ENCODE measurements at places on chromosomes 1 and 21.

DNA sequence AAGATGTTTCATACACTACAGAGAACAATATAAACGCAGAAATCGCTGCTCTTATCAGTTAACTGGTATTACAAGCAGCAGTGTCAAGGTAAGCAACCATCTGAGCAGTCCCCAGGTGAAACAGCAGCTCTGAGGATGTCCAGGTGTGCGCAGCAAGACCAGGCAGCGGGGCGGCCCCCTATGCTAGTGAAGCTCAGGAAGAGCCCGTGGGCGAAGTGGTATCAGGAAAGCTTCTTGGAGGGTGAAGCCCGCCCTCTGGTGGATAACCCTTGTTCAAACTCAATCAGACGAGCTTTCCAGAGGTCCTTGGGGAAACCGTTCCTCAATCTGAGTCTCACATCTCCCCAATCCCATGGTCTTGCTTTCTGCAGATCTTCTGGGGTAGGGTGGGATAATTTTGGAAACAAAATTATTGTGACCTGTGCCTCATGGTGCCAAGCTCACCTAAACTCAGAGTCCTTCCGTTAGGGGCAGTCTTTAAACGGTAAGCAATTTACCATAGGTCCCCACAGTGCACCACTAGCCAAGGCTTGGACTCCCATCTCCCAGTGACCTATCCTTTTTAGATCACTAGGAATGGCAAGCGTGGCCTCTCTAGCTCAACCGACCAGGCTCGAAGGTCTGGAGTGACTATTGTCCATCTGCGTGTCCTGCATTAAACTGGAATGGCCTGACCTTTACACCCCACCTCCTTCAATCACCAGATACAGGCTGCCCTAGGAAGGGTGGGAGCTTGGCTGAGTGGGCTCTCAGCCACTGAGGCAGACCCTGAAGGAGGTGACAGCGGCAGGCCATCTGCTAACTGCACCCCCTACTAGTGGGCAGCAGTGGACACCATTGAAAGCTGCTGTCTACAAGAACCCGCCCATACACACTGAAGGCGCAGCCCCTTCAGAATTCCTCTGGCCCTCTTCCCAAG is 13.6 kb upstream of the FAM110D start:
- peak; percentile 64 for DNase-seq

GRCh38 chr1:97999320-97999719 is 78.5 kb upstream of the DPYD start:
- no peak for DNase-seq

- DNase-seq: no peak
Measured at GRCh38 chr1:62336995-62337705, 17.9 kb upstream of the KANK4 start.

GRCh38 chr1:192810253-192810880 is 1.5 kb downstream of the RGS2 start:
- DNase-seq: no peak

- DNase-seq: peak; percentile 10
Measured at GRCh38 chr21:36859744-36860501, 106.5 kb downstream of the HLCS start.

- no peak for DNase-seq
Measured at GRCh38 chr1:76659171-76659940, 207.9 kb upstream of the ST6GALNAC5 start.

Measured in stimulated activated CD8-positive, alpha-beta memory T cell treated with anti-CD3 and anti-CD28 coated beads, Interleukin-2, amount 100 ng/mL, for 48 hours (primary cell).